ENCODE measurements at places on chromosomes 16 and 17.

- H3K4me3 ChIP-seq = no peak overlapping the region
- H3K36me3 ChIP-seq = no peaks in the 10 kb centered on the region
- H3K4me1 ChIP-seq = no peaks in the 10 kb centered on the region
- no peaks in the 10 kb centered on the region for H3K27me3 ChIP-seq
- no peak overlapping the region for H3K27ac ChIP-seq
- no peak for DNase-seq
Measured at GRCh38 chr17:13281626-13282025, 263.8 kb upstream of the ELAC2 start.

DNA sequence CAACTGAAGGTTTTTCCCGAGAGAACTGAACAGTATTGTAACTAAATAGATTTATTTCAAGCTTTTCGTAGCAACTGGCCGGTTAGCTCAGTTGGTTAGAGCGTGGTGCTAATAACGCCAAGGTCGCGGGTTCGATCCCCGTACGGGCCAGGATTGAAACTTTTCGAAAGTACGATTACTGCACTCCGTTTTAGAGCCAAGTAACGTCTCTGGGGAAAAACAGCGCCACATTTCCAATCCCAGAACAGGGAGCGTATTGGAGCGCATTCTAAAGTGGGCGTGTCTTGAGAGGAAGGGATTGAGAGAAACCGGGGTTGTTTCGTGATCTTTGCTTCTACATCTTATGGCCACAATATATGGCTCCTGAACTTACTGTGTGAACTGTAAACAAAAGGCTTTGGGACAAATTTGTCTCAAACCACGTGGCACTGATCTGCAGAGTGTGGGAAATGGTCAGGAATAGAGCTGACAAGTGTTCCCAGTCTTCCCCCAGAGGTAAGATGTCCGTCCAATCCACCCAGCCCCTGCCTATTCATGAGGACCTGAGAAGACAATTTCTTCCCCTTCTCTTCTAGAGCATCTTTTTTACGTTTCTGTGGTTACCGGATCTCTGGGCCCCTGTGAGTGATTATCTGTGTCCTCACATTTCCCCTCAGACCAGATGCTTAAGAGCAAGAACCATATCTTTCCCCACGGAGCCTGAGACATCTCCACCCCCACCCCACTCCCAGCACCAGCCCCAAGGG, 2.3 kb downstream of the BORCS6 start:
- DNase-seq = peak; percentile 98
- H3K27ac ChIP-seq = peak overlapping the region; percentile 26
- H3K36me3 ChIP-seq = no peaks in the 10 kb centered on the region

DNA sequence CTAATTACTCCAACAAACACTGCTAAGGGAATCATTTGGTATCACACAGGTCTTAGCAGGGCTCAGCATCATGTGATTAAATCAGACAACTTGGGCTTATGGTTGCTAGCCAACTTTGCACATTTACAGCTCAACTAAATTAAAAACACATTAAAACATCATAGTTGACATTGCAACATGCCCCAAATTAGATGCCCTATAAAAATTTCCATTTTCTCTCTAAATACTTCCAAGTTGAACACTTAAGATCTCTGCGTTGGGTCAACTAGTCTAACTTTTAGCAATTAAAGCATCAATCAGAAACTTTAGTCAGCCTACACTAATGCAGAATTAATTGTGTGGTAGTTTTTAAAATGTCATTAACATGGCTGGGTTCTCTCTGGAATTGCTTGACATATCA, 12.1 kb downstream of the DNAJC7 start:
- no peaks in the 10 kb centered on the region for H3K27me3 ChIP-seq
- no peak overlapping the region for H3K27ac ChIP-seq
- no peak for DNase-seq
- H3K36me3 ChIP-seq = peaks cover 16% of the 10 kb centered on the region
- H3K4me1 ChIP-seq = no peaks in the 10 kb centered on the region

DNA sequence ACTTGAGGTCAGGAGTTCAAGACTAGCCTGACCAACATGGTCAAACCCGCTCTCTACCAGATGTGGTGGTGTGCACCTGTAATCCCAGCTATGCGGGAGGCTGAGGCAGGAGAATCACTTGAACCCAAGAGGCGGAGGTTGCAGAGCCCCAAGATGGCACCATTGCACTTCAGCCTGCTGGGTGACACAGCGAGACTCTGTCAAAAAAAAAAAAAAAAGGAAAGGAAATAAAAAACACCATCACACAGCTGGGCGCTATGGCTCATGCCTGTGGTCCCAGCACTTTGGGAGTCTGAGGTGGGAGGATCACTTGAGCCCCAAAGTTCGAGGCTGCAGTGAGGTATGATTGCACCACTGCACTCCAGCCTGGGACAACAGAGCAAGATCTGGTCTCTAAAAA, 13.3 kb upstream of the SBK1 start:
- H3K27me3 ChIP-seq = no peaks in the 10 kb centered on the region
- DNase-seq = no peak
- H3K27ac ChIP-seq = no peak overlapping the region
- peaks cover 4% of the 10 kb centered on the region for H3K4me1 ChIP-seq
- no peaks in the 10 kb centered on the region for H3K36me3 ChIP-seq
- no peak overlapping the region for H3K4me3 ChIP-seq

DNA sequence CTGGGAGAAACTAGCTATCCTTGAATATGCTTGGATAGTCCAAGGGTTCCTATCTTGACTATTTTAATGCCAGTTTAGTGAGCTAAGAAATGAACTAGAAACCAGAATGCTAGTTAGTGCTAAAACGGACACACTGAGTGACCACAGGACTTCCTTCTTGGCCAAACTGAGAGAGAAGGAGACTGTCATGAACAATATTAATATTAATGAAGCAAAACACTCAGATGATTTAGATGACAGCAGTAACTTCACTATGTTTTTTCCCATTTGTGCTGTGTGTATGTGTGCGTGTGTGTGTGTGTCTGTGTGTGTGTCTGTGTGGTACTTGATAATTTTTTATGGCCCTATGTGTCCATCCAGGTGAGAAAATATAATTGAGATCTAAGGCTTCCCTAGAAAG, 2.2 kb upstream of the ATXN1L start:
- peaks cover 5% of the 10 kb centered on the region for H3K4me1 ChIP-seq
- DNase-seq = no peak

DNA sequence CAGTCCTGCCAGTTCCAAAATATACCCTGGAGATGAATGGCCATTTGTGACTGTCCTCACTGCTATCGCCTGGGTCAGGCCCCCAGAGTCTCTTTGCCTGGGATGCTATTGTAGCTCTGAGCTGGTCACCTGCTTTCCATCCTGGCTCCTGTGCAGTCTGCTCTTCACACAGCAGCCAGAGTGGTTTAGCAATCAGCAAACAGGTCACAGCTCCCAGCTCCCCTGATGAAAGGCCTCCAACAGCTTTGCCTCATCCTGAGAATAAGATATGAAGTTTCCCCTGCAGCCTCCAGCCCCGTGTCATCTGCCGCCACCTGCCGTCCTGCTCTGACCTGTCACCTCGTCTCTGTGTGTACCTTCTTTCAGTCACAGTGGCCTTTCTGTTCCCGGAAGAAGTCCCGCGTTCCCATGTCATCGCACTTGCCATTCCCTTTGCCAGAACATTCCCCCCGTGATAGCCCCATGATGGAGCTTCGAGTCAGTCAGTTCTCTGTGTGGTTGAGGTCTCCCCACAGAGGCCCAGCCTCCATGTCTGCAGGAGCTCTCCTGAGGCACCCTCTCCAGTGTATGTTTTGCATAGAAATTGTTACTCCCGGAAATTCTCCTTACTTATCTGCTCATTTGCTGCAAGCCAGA, 281.5 kb downstream of the SNX29 start:
- no peak overlapping the region for H3K4me3 ChIP-seq
- no peaks in the 10 kb centered on the region for H3K36me3 ChIP-seq
- no peaks in the 10 kb centered on the region for H3K27me3 ChIP-seq

- no peaks in the 10 kb centered on the region for H3K27me3 ChIP-seq
- no peaks in the 10 kb centered on the region for H3K4me1 ChIP-seq
- DNase-seq = no peak
- no peaks in the 10 kb centered on the region for H3K36me3 ChIP-seq
Measured at GRCh38 chr16:86878236-86879080, 300.1 kb downstream of the FOXL1 start.

DNA sequence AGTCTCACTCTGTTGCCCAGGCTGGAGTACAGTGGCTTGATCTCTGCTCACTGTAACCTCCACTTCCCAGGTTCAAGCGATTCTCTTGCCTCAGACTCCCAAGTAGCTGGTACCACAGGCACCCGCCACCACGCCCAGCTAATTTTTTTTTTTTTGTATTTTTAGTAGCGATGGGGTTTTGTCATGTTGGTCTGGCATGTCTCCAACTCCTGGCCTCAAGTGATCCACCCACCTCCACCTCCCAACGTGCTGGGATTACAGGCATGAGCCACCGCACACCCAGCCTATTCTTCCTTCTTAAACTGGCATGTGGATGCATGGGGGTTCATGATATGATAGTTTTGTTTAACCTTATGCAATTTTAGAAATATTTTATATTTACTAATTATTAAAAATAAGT, 39.4 kb upstream of the VWA3A start:
- H3K27ac ChIP-seq = no peak overlapping the region
- H3K4me1 ChIP-seq = no peaks in the 10 kb centered on the region
- no peak overlapping the region for H3K4me3 ChIP-seq
- peaks cover 2% of the 10 kb centered on the region for H3K36me3 ChIP-seq

DNA sequence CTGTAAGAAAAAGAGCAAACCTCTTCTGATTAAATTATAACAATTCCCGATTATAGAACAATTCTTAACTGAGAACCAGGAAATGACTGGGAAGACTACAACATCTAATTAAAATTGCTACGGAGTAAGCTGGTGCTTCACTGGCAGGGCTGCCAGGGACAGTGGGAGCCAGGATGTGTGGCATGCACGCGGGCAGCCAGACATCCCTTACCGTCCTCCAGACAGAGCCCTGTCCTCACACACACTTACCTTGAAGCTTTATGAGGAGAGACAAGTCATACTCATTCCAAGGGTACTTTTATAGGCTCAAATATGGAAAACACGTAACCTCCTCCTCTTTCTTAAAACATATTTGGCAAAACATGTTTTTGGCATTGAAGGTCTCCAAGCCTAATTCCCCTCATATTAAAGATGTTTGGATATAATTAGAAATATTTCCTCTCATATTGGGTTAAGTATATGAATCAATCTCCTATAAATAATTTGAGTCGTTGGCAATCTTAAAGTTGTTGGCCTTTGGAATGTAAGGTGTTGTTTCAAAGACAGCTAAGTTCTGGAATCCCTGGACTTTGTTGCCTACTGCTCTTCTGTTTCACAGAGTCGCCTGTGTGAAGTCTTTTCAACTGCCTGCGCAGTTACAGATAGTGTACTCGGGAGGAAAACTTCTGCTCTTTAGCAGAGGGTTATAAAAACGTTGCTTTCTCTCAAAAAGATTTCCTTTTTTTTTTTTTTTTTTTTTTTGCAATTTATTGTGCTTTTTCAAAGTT, at the start of gene MYH1:
Gene MYH1, minus strand, starts transcription at position 272 of the 767 bp plus-strand sequence. CDS start 1,900 bp downstream, outside the sequence.
- H3K27me3 ChIP-seq = no peaks in the 10 kb centered on the region
- no peak for DNase-seq
- no peak within 1 kb of the TSS for H3K4me3 ChIP-seq
- H3K4me1 ChIP-seq = no peaks in the 10 kb centered on the region

GRCh38 chr16:24728891-24729242, 584 bp upstream of the TNRC6A start:
- H3K27ac ChIP-seq = peak overlapping the region; percentile 89
- H3K27me3 ChIP-seq = no peaks in the 10 kb centered on the region
- H3K4me1 ChIP-seq = no peaks in the 10 kb centered on the region
- peaks cover 10% of the 10 kb centered on the region for H3K36me3 ChIP-seq
- peak overlapping the region; percentile 83 for H3K4me3 ChIP-seq

DNA sequence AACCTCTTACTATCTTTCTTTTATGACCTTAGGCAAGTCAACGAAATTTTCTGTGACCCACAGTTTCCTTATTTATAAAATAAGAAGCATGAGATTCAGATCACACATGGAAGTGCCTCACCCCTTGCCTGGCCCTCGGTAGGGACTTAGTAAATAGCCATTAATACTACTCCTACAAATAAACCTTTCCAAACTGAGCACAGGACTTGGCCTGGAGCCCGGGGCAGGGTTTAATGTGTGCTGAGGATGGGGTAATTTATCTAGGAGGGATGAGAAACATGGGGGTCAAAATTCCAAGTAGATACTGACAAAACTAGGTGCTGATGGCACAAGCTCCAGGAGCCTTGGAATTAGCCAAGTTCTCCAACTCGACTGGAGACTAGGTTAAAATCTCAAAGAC, 35.0 kb downstream of the PITPNC1 start:
- H3K36me3 ChIP-seq = no peaks in the 10 kb centered on the region
- no peaks in the 10 kb centered on the region for H3K27me3 ChIP-seq
- no peaks in the 10 kb centered on the region for H3K4me1 ChIP-seq
- H3K4me3 ChIP-seq = no peak overlapping the region
- H3K27ac ChIP-seq = no peak overlapping the region

DNA sequence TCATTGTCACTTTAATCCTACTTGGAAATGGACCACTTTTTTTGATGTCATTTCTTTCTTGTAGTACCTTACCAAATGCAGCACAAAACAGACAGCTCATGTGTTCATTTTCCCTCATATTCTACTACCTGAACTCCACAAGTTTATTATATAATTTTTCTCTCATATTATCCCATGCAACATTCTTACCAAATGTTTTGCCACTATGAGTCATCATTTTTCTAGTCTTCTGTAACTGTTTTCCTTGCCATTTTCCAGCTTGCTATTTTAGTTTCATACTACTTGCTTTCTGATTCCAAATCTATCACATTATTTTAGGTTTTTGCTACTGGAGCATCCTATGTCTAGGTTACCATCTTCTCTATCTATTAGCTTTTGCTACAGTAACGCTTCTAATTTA, 332.7 kb downstream of the ZFHX3 start:
- H3K4me1 ChIP-seq = no peaks in the 10 kb centered on the region
- H3K27me3 ChIP-seq = no peaks in the 10 kb centered on the region
- H3K27ac ChIP-seq = no peak overlapping the region
- no peak overlapping the region for H3K4me3 ChIP-seq
- H3K36me3 ChIP-seq = no peaks in the 10 kb centered on the region

DNA sequence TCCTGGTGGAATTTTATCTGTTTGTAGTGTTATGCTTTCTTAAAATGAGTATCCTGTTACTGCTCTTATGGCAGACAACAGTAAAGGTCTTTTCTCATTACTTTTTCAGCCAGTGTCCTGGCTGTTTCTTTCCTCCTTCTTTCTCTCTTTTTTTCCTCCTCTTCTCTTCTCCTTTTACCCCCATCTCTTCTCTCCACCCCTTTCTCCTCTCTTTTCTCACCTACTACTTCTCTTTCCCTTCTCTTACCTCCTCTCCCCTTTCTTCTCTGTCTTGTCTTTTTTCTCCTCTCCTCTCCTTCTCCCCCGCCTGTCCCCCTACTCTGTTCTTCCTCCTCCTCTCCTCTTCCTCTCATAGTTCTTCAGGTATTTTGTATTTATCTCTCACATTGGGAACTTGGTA, 48.9 kb downstream of the CPD start:
- no peaks in the 10 kb centered on the region for H3K36me3 ChIP-seq
- H3K4me1 ChIP-seq = no peaks in the 10 kb centered on the region
- H3K27ac ChIP-seq = no peak overlapping the region
- no peak for DNase-seq
- H3K27me3 ChIP-seq = no peaks in the 10 kb centered on the region

DNA sequence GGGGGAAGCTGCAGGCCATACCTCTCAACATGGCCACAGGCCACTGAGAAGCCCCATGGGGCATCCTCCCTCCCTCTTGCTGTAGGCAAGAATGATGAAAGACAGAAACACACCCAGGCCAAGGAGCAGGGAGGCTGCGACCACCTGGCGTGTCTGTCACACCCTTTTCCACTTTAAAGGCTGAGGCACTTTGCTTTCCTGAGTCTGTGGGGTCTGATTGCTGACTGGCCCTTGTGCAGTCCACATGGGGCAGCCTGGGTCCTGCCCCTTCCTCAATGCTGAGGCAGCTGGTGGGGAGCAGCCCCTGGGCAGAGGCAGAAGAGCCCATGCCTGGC, 8.7 kb downstream of the TMEM204 start:
- no peaks in the 10 kb centered on the region for H3K27me3 ChIP-seq
- no peak overlapping the region for H3K4me3 ChIP-seq
- DNase-seq = no peak
- H3K27ac ChIP-seq = no peak overlapping the region
